T-helper 2 cell (primary cell): ENCODE measurements at places on chromosomes 4 and X.

DNA sequence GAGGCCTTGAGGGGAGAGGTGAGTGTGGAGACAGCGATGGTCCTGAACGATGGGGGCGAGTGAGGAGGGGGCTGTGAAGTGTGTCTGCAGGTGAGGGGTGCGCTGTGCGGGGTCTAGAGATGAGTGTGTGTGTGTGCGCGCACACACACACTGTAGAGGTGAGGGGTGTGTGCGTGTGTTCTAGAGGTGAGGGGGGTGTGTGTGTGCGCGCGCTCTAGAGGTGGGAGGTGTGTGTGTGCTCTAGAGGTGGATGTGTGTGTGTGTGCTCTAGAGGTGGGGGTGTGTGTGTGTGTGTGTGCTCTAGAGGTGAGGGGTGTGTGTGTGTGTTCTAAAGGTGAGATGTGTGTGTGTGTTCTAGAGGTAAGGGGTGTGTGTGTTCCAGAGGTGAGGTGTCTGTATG, 574 bp downstream of the BST1 start:
- no peak for DNase-seq

DNA sequence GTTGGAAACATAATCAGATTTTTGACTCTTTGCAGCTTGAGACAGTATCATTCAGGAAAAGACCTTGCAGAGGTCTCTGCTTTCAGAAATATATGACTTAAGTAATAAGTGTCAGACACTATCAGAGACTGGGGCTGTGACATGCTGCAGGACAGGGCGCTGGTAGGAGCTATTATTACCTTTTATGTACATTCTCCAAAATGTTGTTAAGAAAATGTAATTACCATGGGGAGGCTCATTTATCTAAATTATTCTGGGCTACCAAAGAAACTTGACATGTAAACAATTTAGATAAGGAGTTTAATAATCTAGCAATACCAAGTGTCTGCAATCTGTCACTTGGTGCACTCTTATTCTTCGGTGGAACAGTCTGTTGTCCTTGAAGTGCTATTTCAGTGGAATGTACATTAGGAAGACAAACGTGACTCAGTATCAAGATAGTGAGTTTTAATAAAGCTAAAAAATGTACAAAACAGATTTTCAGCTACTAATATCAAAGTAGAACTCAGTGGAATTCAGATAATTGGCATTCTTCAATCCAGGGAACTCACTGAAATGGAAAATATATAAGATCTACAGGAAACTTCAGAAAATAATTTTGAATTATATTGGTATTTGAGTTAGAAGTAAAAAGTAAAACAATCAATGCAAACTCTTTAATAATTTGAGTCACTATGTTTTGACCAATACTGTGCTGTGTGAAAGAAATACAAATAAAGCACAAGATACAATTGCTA, 214.5 kb downstream of the KCNIP4 start:
- no peak for DNase-seq

DNA sequence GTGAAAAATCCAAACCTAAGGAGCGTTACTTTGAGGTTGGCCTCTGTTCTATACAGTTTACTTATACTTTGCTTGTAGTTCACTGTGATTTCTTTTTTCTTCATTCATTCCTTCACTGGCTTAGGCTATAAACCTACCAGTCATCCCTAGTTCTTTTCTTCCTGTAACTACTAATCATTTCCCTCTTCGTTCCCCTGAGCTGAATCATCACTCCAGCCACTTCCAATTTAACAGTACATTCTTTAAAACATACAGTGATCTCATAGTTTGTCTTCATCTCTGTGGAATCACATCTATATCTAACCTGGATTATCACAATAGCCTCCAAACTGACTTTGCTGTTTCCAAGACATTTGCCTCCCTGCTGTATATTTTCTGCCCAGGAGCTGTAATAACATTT, 25.2 kb upstream of the NPFFR2 start:
- DNase-seq, result no peak

DNA sequence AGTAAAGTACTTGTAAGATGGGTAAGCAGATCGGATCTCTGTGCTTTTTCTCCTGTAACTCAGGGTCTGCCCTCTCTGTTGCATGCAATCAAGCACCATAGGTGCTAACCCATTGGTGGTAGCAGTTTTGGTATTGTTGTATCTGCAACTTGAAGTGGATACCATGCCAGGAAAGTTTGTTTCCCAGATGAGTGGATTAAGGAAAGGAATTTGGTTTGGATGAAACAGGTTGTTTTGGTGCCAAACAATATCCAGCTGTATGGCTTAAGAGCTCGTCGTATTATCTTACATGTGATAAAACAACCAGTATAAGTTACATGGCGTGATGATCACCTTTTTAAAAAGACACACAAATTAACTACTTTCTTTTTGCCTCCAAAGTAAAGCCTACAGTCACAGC, 280.9 kb upstream of the TENM3 start:
- DNase-seq, result no peak

DNA sequence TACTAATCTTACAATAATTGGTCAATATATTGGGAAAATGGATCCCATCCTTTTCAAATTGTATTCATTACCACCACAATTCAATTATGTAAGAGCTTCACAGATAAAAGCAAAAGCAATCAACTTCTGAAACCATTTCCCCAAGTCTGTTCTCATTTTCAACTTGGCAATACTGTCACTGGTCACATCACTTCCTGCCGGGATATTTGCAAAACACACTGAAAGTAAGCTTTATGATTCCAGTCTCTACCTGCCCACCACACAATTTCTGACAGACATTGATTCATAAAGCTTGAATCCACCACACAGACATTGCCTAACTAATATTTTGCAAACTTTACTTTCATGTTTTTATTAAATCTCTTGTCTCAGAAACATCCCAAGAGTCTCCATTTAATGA, 53.6 kb downstream of the LIN54 start:
- DNase-seq, result no peak

DNA sequence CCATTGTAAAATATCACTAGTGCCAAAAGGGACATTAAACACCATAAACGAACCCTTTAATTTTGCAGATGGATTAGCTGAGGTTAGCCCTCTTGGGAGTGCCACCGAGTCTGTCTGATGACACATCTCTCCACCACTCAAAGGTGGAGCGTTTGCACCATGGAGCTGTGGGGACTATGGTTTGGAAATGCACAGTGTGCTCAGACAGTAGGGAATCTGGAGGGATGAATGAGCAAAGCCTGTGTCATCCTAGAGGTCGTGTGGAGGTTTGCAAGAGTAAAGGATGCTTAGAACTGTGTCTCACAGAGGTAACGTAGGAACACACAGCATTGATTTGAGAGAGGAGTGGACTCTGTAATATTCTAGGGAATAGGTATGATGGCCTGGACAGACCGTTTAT, 93.7 kb downstream of the CLNK start:
- DNase-seq, result no peak

GRCh38 chrX:112841820-112842157, 1.2 kb upstream of the AMOT start:
- no peak for DNase-seq

DNA sequence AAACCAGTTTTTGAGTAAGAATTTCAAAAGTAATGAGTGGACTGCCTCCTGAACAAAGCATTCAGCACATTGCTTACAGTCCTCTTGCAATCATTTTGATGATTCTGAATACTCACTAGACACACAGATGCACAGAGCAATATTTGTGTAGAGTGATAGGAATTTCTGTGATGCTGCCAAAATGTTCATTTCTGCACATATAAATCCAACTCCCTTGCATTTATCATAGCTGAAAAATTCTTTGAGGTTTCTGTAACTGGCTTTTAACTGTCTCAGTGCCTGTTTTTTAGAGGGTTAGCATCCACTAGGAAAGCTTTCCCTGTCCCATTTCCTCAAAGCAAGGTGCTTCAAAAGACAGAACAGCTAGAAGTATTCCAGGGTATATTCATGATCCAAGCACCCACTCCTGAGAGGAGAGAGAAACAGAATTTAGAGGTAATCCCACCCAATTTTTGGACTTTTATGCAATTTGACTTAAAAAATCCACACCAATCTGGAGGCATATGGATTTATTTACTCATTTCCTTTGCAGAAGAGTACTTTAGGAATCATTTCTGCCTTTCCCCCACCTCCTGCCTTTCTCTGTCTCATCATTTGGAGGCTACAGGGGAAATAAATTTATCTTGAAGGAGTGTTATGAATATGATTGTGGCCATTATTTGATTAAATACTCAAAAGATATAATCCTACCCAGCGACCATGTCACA, 234.5 kb upstream of the SLIT2 start:
- DNase-seq, result no peak

DNA sequence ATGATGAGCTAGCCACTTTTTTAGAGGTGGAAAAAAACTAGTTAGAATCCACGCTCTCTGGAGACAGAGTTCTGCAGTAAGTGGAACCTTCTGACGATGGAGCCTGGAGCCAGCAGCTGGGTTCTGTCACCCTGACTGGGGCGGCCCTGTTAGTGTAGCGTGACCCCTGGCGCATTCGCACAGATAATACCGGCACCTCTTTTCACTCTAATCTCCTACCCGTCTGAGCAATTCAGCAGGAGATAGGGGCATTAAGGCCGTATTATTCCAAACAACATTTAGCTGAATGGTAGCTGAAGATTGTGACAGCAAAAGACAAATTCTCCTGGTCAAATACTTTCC, 292.6 kb downstream of the FBXO8 start:
- no peak for DNase-seq

GRCh38 chr4:148454835-148455234, 12.6 kb upstream of the NR3C2 start:
- no peak for DNase-seq

- no peak for DNase-seq
Measured at GRCh38 chrX:43836435-43837184, 45.6 kb downstream of the MAOB start.

DNA sequence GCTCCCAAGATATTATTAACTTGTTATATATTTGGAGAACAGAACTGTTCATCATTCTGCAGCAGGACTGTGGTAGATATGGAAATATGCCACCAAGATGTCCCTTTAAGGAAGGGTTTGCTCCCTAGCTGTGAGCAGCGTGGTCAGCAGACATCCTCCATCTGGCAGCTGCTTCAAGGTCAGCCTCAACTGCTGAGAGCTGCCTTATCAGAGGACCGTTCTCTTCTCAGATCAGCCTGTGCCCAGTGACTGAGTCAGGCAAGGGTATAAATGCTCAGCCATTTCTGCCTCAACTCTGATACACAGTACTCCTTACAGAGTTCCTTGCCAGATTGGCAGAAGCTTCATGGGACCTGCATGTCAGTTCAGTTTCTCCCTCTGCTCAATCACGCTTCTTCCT, 63.4 kb upstream of the MAGEB2 start:
- no peak for DNase-seq

- DNase-seq, result no peak
Measured at GRCh38 chr4:77681792-77682191, 76.2 kb downstream of the CXCL13 start.

DNA sequence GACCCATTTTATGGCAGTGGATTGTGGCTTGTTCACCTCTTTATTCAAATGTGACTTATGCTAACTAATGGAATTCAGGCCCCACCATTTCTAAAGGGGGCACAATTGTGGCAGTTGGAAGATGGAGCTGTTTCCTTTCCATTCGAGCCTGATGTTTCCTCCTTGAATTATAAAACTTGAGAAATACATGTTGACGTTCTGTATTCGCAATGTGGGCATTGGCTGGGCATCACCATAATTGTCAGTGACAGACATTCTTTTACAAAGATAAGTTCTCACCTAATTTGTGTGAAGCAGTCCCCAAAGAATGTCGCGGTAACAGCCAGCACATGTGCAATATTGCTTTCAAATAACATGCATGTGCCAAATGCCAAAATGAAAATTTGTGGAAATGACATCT, 1070.2 kb upstream of the TENM3 start:
- DNase-seq, result no peak

- no peak for DNase-seq
Measured at GRCh38 chr4:185542626-185543315, 7.5 kb upstream of the PDLIM3 start.

GRCh38 chrX:86141786-86142185, 6.5 kb upstream of the DACH2 start:
- DNase-seq, result no peak

DNA sequence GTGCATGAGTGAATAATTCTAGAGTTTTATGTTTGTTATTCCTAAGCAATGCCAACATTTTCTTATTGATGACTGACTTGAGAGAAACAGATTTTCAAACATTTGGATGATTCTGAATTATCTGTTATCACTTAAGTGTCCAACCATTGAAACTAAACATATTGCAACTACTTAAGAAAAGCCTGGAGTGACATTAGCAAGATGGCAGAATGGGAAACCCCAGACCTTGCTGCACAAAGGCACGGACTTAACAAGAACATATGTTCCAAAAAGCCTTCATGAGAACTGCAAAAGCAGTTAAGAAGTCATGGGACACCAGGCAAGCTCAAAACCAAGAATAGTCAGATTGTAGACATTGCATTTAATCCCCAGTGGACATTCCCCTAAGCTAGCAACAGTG, 215.1 kb downstream of the DCHS2 start:
- no peak for DNase-seq

- no peak for DNase-seq
Measured at GRCh38 chr4:138014590-138015288, 227.4 kb downstream of the SLC7A11 start.

DNA sequence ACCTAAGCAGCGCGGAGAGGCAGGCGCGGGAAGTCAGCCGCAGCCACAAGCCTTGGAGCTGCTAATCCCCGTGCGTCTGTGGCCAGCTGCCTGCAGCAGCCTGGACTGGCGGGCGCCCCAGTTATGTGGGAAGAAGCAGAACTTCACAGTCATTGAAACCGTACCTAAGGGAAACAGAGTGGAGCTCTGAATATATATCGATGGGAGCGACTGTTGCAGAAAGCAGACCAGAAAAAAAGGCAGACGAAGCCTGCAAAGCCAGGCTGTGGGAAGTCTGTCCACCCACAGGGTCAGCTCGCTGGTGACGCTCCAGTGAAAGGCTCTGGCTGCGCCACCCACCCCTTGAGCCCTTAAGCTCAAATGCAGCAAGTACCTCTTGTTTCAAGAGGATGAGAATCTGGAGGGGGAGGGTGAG, 24.7 kb downstream of the KCNE5 start:
- no peak for DNase-seq

GRCh38 chrX:2321411-2321810, 179.4 kb downstream of the DHRSX start:
- DNase-seq, result no peak

DNA sequence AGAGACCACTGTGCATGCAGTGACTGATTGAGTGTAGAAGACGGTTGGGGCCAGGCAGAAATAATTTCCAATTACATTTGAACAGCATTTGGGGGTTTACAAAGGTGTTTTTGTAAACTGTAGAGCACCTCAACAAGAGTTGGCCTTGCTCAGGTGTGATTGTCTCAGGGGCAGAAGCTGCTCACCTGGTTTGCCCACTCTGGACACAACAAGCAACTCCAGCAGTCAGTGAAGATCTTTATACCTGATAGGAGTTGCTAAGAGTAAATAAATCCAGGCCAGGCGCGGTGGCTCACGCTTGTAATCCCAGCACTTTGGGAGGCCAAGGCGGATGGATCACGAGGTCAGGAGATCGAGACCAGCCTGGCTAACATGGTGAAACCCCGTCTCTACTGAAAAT, 221.3 kb downstream of the RAB28 start:
- no peak for DNase-seq

GRCh38 chrX:85004255-85004654, 578 bp downstream of the APOOL start:
- no peak for DNase-seq

GRCh38 chr4:108272561-108272960, 103.8 kb upstream of the LEF1 start:
- DNase-seq, result no peak
